Left cardiac atrium (tissue), 4 donors: ENCODE measurements at places on chromosomes 5 and 9. TPM values are rescaled to one million over a fixed set of nuclear protein-coding genes. Genes with fewer than 3 reads are reported as not detected.

The ANKRD18B gene
- total RNA-seq = not detected

The UNC13B gene
- total RNA-seq = 17.8 TPM

The PCDHA9 gene
- 0.03 TPM for total RNA-seq

The PROB1 gene
- 27.9 TPM for total RNA-seq

The TSC1 gene
- total RNA-seq = 25.3 TPM

The IFNA13 gene
- total RNA-seq = not detected

The IL4 gene
- not detected for total RNA-seq

The THBS4 gene
- total RNA-seq = 37.1 TPM

The WWC1 gene
- total RNA-seq = 6.2 TPM
